Liver (tissue), 10 donors: ENCODE measurements at places on chromosomes 1 and 21.
A peak's percentile ranks its signal among the peaks of the same experiment; 100 is the strongest.

- DNase-seq, result no peak
These were observed 42.1 kb downstream of the KIAA1614 start for GRCh38 chr1:180954801-180955165.

- DNase-seq, result no peak
These were observed 17.0 kb upstream of the REG4 start for GRCh38 chr1:119828266-119828665.

DNA sequence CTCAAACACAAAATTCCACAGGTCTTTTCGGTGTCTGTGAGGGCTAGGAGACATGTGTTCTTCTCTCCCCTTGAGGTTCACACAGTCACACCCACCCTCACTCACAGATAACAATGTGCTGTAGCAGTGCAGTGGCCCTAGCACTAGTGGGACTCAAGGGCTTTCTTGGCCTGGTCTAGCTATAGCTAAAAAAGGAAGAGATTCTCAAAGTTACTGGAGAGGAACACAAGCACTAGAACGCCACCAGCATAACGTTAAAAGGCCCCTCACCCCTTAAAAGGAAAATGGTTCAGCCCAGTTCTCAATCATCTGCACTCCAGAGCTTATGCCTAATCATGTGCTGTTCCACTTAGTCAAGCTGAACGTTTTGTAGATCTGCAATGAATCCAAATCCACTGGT is 39.5 kb downstream of the RGS8 start:
- no peak for DNase-seq

- DNase-seq, result no peak
These were observed 44.9 kb downstream of the ACOT7 start for GRCh38 chr1:6348511-6349191.

DNA sequence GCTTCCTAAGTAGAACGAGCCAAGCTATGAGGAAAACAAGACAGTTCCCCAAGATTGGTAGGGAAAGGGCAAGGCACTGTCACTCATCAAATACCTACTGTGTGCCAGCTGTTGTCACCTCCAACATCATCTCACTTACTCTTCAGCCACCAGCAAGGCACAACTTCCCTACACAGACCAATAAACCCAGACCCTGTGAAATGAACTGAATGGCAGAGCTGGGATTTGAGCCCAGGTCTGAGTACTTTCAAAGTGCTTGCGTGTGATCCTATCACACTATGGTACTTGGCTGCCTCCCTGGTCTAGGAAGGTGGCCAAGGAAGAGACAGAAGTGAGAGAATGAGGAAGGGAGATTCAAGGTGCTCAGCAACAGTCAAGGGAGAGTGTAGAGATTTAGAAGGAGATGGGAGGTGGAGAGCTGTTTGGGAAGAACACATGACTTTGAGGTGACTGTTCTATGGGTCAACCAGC is 16.7 kb upstream of the TRIM63 start:
- DNase-seq, result no peak

- no peak for DNase-seq
These were observed 9.8 kb downstream of the ETV3L start for GRCh38 chr1:157089789-157090188.

GRCh38 chr21:18989953-18990495 is 586.4 kb upstream of the TMPRSS15 start:
- no peak for DNase-seq

DNA sequence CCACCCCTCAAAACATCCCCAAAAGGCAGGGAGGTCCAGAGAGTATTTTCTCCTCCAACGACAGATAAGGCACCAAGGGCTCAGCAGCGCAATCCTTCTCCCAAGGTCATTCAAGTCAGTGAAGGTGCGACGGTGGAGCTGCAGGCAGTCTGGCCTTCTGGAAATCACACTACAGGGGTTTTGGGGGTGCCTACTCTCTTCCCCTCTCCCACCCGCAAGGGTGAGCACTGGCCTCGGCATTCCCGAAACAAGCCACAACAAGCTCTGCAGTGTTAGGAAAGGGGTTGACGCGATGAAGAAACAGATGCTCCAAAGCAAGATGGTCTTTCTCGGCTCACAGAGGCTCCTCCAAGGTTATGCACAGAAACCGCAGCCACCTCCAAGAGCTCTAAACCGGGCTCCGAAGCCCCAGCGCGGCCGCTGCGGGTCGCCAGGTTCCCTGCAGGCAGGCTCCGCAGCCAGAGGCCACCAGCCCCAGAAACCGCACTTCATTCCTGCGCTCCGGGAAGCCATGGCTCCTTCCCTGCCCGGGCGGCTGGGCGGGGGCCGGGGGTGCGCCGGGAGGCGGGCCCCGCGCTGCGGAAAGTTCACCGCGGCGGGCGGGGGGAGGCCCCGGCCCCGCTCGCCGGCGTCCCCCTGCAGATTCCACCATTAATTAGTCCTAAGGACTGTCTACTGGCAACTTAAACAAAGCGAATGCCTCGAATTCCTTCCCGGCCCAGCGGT is 1.1 kb downstream of the LUZP1 start:
- DNase-seq, result peak; percentile 48

DNA sequence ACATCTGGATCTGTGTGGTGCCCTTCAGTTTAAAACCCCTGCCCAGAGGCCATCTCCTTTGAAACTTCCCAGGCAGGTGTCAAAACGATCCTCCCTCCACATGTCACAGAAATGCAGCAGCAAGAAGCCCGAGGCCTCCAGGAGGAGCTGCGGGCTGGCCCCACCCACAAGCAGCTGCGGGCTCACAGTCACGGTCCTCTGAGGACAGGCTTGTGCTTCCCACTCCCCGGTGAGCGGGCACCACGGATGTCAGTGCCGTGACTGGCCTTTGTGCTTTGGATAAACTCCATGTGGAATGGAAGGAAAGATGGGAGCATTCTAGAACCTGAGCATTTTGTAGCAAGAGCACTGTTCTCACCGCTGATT is 65.8 kb downstream of the SIK1 start:
- DNase-seq, result no peak

DNA sequence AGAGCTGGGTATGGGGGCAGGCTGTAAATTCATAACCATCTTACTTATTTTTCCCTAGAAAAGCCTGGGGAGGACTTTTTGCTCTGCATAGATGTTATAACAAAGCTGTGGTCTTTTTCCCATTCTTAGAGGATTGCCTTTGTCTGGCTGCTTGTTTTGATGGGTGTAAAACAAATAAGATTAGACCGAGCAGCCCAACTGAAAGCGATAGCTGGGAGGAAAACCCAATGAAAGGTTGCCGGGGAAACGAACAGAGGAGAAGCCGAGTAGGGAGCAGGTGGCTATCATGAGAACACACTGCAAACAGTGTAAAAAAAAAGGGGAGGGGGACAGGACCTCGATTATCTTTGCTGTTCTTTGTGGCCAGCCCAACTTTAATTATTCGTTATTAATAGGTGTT is 1.9 kb downstream of the ELAVL4 start:
- DNase-seq, result no peak

GRCh38 chr1:26827663-26828062 is 1.2 kb downstream of the ZDHHC18 start:
- no peak for DNase-seq

DNA sequence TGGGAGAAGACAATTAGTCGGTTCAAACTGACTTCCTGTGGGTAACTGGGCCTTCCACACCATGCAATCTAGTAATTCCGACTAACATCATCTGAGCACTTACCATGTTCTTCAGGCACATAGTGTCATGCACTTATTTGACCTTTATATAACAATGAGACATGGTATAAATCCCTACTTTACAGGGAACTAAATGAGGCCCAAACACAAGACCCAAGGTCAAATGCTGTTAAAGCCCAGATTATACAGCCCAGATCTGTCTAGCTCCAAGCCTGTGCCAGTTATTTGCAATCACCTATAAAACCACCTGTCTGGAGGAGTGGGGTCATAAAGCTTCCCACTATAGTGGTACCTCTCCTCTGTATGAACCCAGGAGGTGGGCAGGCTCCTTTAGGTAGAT is 40.8 kb downstream of the JAK1 start:
- no peak for DNase-seq

DNA sequence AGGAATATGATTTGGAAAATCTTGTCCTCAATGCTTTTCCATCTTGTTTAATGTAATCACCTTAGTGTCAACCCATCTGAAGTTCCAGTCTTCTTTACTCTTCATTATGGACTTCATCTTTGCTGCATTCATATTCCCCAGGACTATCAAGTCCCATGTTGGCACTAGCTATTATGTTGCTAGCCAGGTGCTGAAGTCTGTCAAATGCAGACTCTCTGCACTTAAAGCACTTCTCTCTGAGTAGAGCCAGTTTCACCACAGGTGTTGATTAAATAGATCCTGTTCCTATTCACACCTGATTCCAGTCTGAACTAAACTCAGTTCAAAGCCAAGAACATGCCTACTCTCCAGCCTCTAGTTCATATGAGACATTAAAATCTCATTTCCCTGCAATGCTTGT is 75.0 kb upstream of the PKN2 start:
- no peak for DNase-seq

DNA sequence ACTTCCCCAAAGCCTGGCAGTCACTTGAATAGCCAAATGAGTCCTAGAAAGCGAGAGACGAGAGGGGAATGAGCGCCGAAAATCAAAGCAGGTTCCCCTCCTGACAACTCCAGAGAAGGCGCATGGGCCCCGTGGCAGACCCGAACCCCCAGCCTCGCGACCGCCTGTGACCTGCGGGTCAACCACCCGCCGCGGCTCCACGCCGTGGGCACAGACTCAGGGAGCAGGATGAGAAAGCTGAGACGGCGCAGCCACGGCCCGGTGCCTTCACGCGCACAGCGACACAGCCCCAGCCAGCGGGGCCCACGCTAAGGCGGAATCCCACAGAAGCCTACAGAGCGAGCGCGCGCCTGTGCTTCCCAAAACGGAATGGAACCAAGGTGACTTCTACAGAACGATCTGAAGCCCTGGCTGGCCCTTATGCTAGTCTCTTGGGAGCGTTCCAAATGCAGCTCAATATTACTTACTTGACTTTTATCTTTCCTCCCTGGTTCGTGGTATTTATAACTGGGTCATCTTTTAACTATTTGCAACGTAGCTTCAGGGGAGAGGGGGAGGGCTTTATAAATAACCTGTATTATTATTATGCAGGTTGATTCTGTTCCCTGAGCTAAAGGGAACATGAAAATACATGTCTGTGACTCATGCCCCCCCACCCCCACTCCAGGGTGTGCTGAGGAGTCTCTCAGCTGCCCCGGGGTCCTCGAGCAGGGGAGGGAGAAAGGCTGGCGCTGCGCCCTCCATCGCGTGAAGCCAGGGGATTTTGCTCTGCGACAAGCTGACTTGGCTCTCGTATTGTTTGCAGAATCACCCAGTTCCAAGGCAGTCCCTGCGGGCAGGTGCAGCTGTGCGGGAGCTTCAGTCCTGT is 1.7 kb downstream of the TSPEAR start:
- peak; percentile 30 for DNase-seq

GRCh38 chr1:238642231-238642630 is 744.1 kb upstream of the CHRM3 start:
- no peak for DNase-seq

DNA sequence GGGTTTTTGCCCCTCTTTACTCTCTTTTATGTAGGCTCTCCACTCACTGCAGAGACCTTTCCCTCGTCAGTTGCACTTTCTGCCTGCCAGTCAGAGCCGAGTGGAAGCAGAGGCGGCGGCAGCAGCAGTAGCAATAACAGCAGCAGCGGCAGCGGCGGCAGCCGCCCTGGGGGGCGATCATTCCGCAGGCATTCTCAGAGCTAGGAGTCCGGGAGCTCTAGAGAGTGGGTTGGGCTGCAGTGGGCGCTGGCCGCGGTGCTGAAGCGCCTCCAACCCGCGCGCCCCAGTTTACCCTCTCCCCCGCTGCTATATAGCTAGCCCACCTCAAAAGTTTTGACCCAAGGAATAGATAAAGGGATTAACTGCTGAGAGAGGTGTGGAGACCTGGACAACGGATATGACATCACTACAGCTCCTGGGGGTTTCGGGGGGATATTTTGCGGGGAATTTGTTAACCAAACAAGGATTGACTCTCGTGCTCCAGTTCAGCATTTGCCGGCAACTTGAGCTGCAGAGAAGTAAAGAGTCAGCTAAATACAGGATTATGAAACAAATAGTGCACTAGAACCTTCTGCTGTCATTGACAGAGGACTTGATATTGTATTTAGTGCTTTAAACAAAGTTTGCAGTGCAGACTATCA is at the start of gene OLFM3:
TSS of gene OLFM3 (minus strand) at position 102 of the 641 bp plus-strand sequence.
- no peak for DNase-seq

GRCh38 chr1:85317560-85317959 is 41.1 kb upstream of the BCL10 start:
- no peak for DNase-seq

GRCh38 chr1:167373986-167374385 is 144.3 kb downstream of the CD247 start:
- no peak for DNase-seq

GRCh38 chr1:9228609-9229008 is 6.0 kb upstream of the H6PD start:
- no peak for DNase-seq

DNA sequence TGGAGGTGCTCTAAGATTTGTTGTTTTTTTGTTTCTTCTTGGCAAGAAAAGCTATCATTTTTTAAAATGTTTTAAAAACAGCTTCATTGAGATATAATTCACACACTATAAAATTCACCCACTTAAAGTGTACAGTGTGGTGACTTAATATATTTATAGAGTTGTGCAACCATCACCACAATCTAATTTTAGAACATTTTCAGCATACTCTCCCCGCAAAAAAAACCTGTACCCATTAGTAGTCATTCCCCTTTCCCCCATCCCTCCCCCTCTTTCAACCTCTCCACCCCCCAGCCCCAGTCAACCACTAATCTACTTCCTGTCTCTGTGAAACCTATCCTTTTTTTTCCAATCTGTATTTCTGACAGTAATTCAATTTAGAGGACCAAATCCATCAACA is 30.6 kb downstream of the ZC3H11B start:
- no peak for DNase-seq

GRCh38 chr1:177748080-177748801 is 221.6 kb downstream of the SEC16B start:
- DNase-seq, result no peak

DNA sequence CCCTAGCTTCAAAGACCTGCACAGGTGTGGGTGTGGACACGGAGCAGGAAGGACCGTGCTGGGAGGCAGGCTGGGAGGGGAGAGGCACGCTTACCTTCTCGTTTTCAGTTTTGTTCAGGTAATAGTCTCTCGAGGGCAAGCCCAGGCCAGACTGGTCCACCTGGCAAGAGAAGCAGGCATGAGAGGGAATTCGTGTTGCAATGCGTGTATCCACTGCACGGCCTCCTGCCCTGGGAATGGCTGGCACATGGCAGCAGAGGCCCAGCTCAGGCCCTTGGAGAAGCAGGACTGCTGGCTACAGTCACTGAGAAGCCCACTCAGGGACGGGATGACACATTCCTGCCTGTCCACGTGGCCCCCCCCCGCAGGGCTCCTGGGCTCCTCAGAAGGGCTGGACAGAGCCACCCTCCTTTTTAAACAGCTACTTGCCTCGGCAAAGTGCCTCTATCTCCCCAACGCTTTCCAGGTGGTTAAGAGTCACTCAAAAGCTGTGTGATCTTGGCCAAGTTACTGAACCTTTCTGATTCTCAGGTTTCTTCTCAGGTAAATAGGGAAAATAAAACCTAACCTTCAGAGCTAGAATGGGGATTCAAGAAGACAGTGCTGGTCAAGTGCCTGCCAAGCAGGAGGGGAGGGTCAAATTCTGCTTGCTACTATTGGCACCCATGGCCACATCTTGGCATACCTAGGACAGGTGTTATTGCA is 32.7 kb downstream of the ECE1 start:
- DNase-seq, result no peak
